ENCODE measurements at places on chromosomes 1 and 21.

DNA sequence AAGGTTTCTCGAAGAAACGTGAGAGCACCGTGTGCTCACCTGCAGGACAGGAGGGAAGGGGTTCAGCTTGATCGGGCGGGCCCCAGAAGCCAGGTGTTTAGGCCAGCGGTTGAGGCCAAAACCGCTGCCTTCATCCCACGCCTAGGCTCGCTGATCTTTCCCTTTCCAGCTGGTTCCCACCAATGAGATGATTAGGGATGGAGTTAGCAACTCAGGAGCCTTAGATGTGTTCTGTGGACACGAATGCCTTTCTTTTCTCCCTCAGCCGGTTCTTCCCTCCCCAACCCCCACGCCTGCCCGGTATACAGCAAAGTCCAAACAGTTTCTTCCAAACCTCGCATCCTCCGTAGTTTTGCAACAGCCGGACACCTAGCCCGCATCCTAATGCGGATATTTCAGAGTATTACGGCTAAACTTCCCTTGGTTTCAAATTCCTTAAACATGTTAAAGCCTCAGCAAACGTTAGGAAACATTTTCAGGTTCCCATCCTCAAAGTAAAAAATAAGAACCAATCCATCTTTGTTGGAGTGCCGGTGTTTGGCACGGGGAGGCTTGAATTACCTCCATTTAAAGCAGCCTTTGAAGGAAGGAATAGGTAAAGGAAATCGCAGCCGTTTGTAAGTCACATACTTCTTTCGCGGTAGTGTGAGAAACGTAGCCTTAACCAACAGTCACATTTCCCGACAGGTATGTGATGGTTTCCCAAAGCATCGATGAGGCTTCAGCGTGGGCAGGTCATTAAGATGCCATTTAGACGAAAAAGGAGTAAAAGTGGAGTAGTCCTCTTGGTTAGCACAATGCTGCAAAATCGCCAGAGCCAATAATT, 1.1 kb downstream of the LRRC8C start:
- DNase-seq: peak; percentile 32

DNA sequence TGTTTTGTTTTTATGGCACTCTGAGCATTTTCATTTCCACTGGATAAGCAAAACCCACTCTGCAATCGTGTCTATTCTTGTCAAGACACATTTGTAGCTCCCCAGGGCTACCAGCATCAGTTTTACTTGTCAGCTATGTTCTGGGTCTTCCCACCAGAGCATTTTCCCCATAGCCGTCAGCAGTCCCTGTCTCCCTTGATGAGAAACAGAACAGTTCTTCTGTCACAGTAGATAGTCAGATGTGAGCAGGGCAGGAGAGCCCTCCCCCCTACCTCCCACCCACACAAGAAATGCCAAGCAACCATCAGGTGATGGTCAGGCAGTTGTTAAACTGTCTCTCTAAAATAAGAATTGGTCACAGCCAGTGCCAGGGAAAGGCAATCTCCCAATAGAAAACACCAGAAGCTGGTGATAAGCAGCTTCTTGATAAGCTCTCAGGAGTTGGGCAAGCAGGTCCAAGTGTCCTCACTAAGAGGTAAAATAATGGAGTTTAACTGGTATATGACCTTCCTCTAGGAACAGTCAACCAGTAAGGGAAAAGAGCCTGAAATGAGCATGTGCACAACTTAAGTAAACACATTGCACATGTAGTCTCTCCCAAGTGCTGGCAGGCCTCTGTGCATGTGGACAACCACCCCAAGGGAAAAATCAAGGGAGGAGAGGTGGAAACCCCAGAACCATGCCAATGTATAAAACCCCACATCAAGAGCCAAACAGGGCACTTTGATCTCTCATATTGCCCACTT, 208.2 kb downstream of the S1PR1 start:
- no peak for DNase-seq

GRCh38 chr1:210696709-210697108, 368.0 kb downstream of the HHAT start:
- DNase-seq: no peak

- no peak for DNase-seq
Observed at GRCh38 chr1:36446746-36447145, 3.5 kb downstream of the OSCP1 start.

DNA sequence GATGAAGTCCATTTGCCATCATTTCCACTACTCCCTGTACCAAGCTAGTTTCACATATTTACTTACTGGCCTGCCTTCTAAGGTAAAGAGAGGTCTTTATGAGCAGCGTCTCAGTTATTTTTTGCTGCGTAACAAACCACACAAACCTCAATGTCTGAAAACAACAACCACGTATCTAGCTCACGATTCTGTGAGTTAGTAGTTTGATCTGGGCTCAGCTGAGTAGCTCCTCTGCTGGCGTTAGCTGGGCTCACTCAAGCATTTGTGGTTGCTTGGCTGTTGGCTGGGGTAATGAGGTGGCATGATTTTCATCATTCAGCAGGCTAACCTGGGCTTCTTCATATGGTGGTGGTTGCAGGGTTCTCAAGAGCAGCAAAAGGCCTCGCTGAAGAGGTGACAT, 225.4 kb downstream of the FOXD2 start:
- no peak for DNase-seq

- DNase-seq: no peak
Observed at GRCh38 chr1:30034627-30035521, 688.5 kb downstream of the MATN1 start.

DNA sequence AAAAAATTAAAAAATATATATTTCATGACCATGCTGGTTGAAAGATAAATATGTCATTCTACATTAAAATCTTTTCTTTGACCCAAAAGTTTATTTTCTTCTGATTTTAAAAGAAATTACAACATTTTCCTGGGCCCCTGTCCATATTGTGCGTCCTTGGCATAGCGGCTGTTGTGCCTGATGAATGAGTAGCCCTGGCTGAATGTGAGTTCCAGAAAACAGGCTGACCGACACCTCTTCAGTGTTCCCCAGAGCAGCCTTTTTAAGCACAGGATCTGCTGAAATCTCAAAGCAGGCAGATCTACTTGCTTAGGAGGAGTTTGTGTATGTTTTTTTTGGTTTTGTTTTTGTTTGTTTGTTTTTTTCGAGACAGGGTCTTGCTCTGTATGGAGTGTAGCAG, 19.7 kb downstream of the KIAA1614 start:
- no peak for DNase-seq

GRCh38 chr1:53108646-53109580, 33.5 kb downstream of the SLC1A7 start:
- DNase-seq: no peak

- DNase-seq: no peak
Observed at GRCh38 chr1:246532519-246532918, 25.4 kb upstream of the SMYD3 start.

Measured in stimulated activated CD4-positive, alpha-beta T cell treated with anti-CD3 and anti-CD28 coated beads, Interleukin-4, amount 100 ng/mL, for 4 hours (primary cell).